ENCODE measurements at places on chromosomes 2 and 18.
A peak's percentile ranks its signal among the peaks of the same experiment; 100 is the strongest.

GRCh38 chr2:20447437-20448245, 767 bp downstream of the RHOB start:
- peak; percentile 46 for DNase-seq

GRCh38 chr18:35526495-35527059, 28.8 kb upstream of the INO80C start:
- DNase-seq, result no peak

- no peak for DNase-seq
These were observed 229.3 kb downstream of the HNMT start for GRCh38 chr2:138193416-138194213.

- DNase-seq, result no peak
These were observed 32.6 kb downstream of the ALPK2 start for GRCh38 chr18:58596265-58596681.

- DNase-seq, result no peak
These were observed 77.2 kb upstream of the FIGN start for GRCh38 chr2:163812926-163813520.

- no peak for DNase-seq
These were observed 37.8 kb downstream of the NYAP2 start for GRCh38 chr2:225437319-225437718.
